H54 (cell line): ENCODE measurements at places on chromosomes 11 and 22.

DNA sequence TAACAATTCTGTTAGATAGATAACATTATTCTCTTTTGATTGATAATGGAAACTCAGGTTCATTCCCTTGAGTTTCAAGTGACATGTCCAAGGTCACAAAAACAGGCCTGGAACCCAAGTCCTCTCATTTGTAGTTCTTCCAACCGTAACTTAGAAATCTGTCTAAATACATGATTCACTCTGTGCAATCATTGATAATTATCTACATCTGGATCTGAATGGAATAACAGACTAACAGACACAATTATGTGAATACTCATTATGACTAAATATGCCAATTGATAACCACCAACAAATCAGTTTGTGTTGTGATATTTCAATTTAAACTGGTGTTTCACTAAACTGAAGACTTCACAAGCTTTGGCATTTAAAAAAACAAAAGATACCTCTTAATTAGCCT lies 71.0 kb downstream of the RBFOX2 start:
- no peak for DNase-seq

- no peak for DNase-seq
These were observed 7.2 kb downstream of the FAM83F start for GRCh38 chr22:40001800-40002577.

DNA sequence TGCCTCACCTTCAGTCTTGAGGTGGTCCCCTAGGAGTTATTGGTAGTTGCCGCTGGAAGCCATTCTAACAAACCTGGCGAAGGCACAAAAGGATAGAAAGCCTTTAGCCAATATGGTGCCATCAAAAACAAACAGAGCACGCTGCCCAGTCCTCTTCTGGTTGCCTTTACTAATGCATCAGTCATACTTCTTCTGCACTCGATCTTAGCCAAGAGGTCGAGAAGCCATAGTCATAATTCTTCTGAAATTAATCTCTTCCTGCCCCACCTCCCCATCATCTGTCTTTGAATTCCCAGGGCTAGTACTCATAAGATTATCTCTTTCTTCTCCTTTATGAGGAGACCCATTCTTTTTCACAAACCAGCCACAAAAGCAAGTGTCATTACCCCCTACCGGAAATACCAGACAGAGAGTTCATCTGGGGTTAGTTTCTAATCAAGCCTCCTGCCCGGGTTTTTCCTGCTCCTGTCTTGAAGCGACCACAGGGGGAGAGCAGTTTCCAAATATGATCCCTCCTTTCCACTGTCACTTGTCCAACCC lies 21.4 kb upstream of the EHF start:
- peak; percentile 45 for DNase-seq

GRCh38 chr11:45880772-45881570 lies 4.5 kb upstream of the MAPK8IP1 start:
- no peak for DNase-seq

- DNase-seq, result peak; percentile 17
These were observed 55.6 kb upstream of the LYVE1 start for GRCh38 chr11:10623797-10624761.
